ENCODE measurements at places on chromosomes 7 and 10.

DNA sequence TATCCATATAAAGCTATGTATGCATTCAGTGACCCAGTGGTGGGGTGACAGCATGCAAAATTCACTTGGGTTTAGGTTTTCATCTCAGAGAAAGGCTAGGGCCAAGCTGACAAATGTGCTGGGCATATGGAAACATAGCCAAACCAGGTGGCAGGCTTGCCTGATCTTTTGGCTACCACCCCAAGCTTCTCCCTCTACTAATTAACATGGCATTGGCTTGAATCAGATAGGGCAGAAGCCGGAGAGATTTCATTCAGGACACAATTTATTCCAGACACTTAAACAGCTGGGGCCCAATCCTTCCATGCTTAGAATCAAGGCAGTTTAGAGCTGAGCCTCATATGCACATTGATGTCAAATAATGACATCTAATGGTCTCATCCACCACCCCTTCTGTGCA lies 95.5 kb upstream of the AGK start:
- DNase-seq = no peak

DNA sequence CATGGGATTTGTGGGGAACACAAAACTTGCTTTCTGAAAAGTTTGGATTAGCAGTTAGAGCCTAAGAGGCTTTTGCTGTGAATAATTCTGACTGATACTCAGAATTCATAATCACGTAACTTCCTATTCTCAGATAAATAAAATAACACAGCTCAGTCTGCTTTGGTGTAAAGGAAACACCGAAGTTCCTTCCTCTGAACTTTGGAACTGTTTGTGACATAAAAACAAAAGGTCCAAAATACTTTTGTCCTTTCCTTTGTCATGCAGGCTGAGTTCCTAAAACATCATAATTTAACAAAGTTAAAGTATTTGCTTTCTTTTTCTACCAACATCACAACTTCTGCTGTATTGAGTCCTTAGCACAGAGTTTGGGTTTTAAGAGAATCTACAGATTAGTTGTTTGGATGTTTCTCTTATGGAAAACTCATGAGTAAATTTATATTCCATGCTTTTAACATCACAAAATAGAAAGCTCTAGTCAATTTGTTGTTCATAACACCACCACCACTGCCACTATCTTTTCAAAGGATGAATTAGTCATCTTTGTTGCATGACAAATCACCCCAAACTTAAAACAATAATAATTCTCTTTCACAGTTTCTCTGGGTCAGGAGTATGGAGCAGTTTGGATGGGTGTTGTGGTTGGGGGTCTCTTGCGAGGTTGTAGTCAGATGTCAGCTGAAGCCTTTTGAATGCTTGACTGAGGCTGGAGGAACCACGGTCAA lies 123.4 kb downstream of the REEP3 start:
- no peak for DNase-seq

GRCh38 chr10:75375838-75376237 lies 25.7 kb downstream of the ZNF503 start:
- DNase-seq = no peak

DNA sequence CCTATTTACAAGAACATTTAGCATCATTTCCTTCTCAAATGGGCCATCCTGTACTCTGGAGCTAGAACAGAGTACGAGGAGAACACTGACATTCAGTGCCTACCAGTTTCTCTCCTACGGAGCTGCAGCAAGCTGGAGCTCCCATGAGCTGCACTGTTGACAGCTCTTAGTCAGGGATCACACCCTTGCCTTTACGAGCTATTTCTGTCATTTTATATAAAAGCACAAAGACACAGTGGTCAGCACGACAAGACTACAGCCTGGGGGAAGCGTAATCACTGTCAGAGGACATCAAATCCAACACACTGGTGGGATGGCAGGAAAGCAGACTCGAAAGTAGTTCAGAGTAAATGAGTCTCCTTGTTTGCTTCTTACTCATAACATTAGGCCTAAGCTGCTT lies 2.7 kb downstream of the CDCA7L start:
- DNase-seq = no peak

DNA sequence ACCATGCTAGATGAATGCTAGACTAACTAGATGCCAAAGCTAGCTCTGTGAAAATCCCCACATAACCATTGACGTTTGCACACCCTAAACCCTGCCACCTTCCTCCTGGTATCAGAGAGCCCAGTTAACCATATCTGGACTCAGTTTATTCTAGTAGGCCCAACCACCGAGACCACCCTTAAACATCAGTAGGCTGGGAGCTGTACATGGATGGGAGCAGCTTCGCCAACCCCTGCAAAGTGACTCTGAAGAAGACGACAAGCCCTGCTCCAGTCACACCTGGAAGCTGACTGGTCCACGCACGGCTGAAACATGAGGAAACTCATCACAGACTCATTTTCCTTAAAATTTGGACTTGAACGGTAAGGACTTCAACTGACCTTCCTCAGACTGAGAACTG lies 4.4 kb upstream of the CYREN start:
- DNase-seq = no peak

GRCh38 chr10:119394657-119395279 lies 147.8 kb downstream of the RGS10 start:
- no peak for DNase-seq

- no peak for DNase-seq
Measured at GRCh38 chr7:139695588-139695987, 82.2 kb downstream of the HIPK2 start.

DNA sequence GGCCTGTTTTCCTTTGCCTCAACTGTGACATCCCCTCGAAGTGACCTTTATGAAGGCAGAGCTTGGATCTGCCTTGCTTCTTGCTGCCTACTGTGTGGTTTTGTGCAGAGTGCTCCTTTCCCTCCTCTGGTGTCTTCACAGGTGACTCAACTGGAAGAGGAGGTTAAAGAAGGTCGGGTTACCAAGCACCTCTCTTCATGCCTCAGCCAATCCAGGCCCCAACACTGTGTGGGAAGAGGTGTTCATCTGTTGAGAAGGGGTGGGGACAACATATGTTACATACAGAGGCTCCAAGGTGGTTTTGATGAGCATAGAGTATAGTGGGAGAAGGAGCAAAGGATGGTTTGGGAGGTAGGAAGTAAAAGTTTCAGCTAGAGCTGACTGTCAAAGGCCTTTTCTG lies 155.7 kb downstream of the AUTS2 start:
- DNase-seq = no peak

DNA sequence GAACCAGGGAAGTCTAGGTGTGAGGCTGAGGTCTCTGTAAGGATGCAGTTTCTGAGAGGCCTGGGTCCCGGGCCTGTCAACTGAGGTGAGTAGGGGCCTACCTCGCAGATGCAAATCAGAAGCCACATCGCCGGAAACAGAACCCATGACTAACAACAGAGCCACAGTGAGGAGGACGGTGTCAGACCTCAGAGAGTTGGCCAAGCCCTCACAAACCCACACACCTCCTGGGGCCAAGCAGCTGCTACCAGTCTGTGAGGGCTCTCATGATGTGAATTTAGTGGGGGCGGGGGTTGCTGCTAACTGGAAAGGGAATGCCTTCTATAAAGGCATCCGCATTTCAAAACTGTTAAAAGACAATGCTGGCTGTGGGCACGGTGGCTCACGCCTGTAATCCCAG lies 103.0 kb downstream of the COBL start:
- no peak for DNase-seq

- no peak for DNase-seq
Measured at GRCh38 chr7:46163246-46163645, 242.2 kb upstream of the IGFBP3 start.

GRCh38 chr7:117489911-117490310 lies 10.1 kb downstream of the CFTR start:
- DNase-seq = no peak

Data from stimulated activated CD4-positive, alpha-beta T cell treated with anti-CD3 and anti-CD28 coated beads, Interleukin-15, amount 100 ng/mL, for 24 hours (primary cell).